Stimulated activated memory B cell treated with anti-CD40 and anti-IgM and Interleukin-4, amounts not matched to agents 10 μg/mL and 1 μg/mL and 100 μg/mL, for 72 hours (primary cell): ENCODE measurements at places on chromosomes 5 and 9.
A peak's percentile ranks its signal among the peaks of the same experiment; 100 is the strongest.

DNA sequence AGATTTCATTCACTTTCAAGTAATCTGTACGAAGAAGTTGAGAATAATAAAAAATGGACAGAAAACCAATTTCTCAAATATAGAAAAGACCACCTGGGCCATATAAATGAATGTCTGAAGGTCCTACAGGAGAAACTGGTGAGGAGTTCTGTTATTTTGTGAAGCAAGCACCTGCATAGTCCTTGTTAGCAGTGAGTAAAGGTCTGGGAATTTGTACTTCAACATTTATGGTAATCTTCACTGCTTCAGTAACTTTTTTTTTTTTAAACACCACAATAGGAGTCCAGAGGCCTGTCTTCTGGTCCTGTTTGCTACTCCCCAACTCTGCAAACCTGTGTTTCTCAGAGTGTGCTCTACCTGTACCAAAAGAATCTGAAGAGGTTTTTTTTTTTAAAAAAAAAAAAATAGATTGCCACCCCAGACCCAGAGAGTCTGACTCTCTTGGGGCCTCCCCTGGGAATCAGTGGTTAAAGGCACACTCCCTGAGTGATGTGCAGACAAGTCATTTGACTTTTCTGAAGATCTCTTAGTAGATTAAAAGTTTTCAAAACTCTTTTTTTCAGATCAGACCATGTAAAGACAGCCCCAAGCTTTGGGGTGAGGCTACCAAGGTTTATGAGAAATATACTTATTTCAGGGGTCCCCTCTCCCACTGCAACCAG is 55.5 kb downstream of the FAM81B start:
- peak; percentile 55 for ATAC-seq

- ATAC-seq: no peak
Observed at GRCh38 chr5:90144625-90145327, 264.8 kb downstream of the CETN3 start.

DNA sequence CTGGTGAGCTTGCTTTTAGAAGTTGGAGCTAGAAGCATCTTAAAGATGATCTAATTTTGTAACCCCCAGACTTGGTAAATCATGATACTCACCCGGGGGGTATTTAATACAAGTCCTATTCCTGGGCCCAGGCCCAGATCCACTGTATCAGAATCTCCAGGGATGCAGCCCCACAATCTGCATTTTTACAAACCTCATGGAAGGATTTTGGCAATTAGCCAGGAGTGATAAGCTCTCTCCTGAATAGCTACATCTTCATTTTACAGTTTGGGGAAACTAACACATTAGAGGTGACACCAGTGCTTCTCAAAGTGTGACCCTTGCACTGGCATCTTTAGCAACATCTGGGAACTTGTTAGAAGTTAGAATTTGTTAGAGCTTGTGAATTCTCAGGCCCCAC is 31.2 kb upstream of the OTP start:
- ATAC-seq: no peak

- ATAC-seq: peak; percentile 52
Observed at GRCh38 chr5:555058-555623, 30.9 kb upstream of the SLC9A3 start.

DNA sequence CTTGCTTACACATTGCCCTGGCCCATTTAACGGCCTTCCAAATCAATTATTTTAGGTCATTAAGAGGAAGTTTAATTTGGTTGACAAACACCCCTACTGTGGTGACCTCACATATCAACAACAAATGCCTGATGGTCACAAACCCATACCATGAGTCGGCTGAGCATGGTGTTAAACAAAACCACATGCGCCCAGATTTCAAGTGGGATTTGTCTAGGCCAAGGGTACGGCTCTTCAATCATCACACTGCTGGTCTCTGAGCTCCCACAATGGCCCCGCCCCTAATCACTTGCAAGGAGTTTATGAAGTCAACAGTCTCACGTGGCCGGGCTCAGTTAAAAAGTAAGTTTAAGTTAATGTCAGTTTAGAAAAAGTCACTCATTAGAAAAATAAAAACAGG is 243.8 kb downstream of the CRB2 start:
- ATAC-seq: no peak

DNA sequence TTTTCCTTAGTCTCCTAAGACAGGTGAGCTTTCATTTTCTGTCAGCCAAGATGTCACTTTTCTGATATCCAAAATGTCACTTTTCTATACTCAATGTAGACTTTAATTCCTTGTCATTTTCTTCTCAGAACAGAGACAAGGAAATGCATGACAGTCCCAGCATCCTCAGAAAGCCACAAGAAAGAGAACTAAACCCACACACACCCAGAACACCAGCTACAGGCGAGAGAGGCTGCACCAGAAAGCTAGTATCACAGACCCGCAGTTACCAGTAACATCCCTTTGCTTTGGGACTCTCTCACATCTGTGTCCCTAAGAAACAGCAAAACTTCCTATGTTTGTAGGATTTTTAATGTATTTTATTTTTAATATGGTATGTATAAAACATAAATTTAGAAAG is 17.1 kb downstream of the TRMO start:
- ATAC-seq: no peak

DNA sequence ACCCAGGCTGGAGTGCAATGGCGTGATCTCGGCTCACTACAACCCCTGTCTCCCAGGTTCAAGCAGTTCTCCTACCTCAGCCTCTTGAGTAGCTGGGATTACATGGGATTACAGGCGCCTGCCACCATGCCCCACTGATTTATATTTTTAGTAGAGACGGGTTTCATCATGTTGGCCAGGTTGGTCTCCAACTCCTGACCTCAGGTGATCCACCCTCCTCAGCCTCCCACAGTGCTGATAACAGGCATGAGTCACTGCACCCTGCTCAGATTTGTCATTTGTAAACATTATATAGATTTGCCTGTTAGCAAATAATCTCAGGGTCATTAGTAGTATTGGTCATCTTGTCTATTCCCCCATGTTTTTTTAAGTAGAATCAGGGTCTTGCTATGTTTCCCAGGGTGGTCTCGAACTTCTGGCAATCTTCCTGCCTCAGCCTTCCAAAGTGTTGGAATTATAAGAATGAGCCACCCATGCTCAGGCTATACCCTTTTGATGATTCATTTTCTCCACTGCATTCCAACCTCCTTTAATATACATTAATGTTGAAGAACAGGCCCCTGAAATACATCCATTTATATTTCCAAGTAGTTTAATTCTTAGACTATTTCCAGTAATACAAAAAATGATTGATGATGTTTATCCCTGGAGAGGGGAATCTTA is 17.3 kb downstream of the CENPH start:
- no peak for ATAC-seq

- peak; percentile 36 for ATAC-seq
Observed at GRCh38 chr5:133688391-133688790, 76.0 kb upstream of the FSTL4 start.

DNA sequence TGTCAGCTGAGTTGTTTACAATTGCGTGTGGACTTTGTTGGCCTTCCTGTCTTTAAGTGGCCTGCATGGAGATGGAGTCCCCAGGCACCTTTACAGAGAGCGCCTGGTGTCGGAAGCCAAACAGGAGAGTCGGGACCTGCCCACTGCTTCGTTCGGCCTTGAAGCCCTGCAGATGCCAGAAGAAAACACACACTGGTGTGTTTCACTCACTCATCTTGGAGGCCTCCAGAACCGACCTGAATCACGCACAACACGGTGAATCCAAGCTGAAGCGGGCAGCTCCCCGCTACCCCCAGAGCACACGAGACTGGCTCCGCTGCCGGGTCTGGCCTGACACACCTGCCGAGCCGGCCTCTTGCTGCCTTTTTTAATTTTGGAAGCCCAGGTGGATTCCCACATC is 419.4 kb upstream of the IRX4 start:
- no peak for ATAC-seq

DNA sequence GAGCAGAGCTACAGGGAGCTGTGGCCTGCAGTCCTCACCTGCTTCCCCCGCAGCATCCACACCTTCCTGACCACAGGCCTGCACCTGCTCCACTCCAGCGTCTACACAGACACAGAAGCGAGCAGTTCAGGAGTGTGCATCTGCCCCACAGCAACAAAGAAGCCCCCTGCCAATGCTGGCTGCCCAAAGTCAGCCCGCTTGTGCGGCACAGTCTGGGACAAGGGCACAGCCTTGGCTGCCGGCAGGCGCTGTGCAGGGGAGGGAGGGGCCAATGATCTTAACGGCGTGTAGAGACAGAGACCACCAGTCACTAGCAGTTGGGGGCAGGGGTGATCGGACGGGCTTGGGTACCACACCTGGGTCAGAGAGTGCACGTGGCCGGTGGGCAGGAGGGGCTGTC is 6.6 kb downstream of the BRD9 start:
- no peak for ATAC-seq

GRCh38 chr5:126274763-126275125 is 148.5 kb upstream of the GRAMD2B start:
- ATAC-seq: no peak

GRCh38 chr5:18314192-18314778 is 680.0 kb downstream of the TAF11L14 start:
- no peak for ATAC-seq

- ATAC-seq: no peak
Observed at GRCh38 chr9:80811656-80812055, 877.7 kb downstream of the TLE1 start.

- no peak for ATAC-seq
Observed at GRCh38 chr5:11955331-11955730, 51.1 kb upstream of the CTNND2 start.

GRCh38 chr9:79286992-79287707 is 284.6 kb upstream of the TLE4 start:
- ATAC-seq: no peak

GRCh38 chr5:162512935-162513565 is 445.5 kb downstream of the GABRG2 start:
- no peak for ATAC-seq

GRCh38 chr9:3285365-3286161 is 240.2 kb downstream of the RFX3 start:
- ATAC-seq: no peak

- no peak for ATAC-seq
Observed at GRCh38 chr5:50655810-50656205, 10.6 kb upstream of the PARP8 start.

DNA sequence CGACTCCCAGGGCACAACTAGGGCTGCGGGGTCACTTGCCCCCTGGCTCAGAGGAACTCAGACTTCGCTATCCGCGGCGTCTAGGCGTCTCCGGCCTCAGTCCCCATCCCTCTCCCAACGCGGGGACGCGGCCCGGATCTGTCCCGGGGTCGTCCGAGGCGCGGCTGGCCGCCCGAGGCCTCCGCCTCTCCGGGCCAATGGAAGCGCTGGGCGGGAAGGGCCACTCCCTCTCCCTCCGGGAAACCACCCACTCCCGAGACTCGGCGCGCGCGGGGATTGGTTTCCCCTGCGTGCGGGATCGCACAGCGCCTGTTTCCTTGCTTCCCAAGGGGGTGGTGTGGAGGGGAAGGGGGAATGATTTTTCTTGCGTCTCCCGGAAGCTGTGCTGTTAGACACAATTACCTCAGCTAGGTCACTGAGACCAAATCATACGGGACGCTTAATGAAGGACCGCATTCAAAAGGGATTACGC is 38.3 kb downstream of the NR2F1 start:
- ATAC-seq: peak; percentile 21

DNA sequence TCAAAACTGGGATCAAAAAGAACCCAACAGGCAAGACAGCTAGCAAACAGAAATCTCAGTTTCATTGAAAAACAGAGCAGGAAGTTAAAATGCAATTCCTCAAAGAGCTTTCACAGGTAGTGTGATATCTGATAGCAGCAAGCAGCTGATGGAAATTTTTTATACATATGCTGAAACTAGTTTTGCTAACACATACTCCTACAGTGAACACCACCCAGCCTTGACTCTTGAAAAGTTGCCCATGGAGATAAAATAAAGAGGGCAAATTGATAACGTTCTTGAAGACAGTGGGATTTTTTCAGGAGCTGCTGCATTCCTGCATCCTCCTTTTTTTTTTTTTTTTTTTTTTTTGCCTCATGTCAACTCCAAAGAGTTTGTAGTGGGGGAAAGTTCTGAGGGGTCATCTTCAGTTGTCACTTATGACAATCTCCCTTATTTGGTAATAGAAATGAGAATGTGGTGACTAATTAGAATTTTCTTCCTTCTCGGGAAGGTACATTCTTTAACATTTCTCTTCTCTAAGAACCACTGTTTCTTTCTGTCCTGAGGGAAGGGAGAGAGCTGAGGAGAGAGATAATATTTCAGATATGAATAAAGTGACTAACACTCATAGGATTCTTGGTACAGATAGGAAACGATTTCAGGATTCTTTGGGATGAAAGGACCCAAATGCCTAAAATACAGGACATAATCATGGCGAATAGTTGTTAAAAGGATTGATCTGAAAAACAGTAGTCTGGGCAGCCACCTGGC is 24.6 kb downstream of the SH3RF2 start:
- ATAC-seq: no peak

GRCh38 chr9:14062586-14063221 is 251.2 kb downstream of the NFIB start:
- ATAC-seq: no peak

DNA sequence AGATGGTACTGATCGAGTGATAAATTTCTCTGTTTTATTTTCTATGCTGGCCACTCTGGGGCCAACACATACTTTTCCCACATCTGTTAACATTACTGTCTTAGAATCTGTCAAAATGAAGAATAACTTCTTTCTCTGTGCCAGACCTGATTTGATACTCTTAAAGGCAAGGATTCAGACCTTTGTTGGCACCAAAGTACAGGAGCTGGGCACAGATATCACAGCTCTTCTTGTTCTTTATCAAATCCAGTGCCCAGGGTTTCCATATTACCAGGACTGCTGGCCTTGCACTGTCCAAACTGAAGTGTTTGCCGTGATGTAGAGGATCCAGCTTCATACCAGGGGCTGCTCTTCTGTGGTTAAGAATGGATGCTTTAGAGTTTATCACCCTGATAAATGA is 20.9 kb downstream of the ZNF474 start:
- ATAC-seq: no peak

DNA sequence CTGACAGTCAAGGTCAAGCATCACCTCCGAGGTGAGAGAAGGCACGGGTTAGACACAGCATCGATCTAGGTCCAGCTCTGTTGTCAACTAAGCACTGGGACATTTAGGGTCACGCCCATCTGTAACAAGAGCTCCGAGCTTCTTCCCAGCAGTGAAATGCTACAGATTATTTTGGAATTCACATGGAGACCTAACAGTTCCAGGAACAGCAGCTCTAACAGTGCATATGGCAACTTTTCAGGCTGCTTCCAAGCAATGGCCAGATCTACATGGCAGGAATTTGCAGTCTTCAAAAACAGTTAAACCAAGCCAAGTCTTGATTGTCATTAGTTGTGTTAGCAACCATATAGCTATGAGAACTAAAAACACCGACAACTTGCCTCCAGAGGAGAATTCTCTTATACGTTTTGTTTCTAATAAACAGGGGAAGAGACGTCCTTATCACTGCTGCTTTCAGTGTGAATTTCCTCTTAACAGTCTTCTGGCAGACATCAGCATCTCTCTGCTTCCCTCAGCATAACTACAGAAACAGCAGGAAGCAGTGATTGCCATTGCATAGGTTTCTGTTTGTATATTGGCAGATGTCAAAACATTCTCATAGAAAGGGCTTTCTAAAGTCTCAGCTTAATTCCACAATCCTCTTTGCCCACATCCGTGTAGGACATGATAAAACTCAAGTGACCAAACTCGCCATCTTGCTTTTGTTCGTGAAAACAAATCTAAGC is 242.1 kb upstream of the DAPK1 start:
- ATAC-seq: no peak
